ENCODE measurements at places on chromosomes 2 and 18.
A peak's percentile ranks its signal among the peaks of the same experiment; 100 is the strongest.

DNA sequence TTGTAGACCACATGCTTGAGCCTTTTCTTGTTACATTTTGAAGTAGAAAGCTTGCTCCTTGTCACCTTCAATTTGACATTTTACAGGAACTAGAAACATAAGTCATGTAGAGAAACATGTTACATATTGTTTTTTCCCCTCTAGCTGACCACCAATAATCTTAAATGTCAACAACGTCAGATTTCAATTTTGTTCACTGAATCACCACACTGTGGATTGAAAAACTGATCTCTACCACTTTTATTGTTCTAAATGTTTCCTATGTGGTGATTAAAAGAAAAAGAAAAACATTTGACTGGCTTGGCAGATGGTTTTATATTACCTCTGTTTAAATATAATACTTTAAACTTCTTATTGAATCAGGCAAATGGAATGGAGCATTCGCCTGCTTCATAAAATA, 87.7 kb downstream of the DSEL start:
- no peak for DNase-seq

DNA sequence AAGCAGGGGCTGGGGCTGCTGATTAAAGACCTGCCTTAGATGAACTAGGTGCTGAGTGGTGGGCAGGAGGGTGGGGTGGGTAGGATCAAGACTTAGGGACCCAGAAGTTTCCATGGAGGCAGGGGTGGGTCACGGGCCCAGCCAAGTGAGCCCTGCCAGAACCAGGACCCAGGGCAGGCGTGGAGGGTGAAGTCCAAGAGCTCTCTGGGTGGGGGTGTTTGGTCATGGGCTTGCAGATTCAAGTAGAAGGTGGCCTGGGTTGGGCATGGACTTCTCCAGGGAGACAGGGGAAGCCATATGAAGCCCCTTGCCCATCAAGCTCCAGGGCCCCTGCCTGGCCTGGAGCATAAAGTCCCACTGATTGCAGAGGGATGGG, 168.8 kb downstream of the SMAD7 start:
- no peak for DNase-seq

GRCh38 chr2:72051971-72052505, 95.6 kb downstream of the CYP26B1 start:
- DNase-seq = no peak

DNA sequence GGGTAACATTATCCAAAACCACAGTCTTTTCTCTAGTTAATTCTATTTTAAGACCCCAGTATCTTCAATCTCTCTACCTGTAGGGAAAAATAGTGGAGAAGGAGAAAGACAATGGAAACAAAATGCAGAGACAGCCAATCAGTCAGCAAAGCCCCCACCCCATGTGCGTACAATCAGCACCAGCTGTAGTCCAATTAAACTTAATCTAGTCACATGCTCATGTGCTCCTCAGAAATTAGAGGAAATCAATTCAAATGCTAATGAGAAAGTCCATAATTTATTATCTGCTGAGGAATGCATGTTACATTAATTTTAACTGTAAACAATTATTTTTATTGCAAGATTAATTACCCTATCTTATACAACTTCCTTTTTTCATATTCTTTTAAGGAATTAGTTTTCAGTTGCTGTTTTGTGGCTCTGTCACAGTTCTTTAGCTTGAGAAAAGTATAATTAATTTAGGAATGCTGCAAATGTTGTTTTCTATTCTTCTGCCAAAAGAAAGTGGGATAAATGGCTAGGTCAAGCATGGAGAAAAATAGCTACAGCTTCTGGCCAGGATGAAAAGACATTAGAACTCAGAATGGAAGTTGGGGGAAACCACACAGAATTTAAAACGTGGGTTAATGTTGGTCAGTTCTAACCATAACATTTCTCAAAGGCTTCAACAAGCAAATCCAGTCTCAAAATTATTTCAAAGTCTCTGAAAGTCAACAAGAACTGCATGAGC, 232.4 kb upstream of the HNRNPA3 start:
- DNase-seq = no peak

DNA sequence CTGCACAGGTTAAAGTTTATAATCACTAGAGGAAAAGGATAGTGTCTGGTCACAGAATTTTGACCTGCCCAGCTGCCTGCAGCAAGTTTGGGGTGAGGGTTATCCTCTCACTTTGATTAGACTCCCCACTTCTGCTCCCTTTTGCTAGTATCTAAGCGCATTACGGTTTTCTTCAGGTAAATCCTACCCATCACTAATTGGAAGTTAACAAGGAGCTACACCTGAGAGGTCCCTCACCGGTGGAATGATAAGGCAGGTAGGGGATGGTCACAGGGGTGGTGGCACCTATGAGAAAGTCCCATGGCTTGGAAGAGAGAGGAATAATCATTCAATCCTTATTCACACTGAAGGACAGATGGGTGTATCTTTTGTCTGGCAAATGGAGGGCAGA, 7.6 kb downstream of the BCL2 start:
- DNase-seq = no peak

DNA sequence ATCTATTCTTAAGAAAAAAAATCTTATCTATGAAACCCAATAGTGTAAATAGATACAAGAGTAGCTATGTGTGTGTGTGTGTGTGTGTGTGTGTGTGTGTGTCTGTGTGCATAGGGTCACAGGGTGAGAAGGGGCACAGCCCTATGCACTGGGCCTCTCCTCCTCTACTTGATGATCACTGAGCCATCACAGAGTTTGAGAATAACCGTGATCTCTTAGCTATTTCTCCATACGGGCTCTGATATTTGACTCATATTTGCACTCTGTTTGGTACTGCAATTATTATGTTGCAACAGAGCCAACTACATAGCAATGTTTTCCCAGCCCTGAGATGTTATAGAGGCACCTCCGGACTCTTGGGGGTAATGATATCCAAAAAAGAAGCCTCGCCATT, 28.8 kb upstream of the SLC40A1 start:
- no peak for DNase-seq

DNA sequence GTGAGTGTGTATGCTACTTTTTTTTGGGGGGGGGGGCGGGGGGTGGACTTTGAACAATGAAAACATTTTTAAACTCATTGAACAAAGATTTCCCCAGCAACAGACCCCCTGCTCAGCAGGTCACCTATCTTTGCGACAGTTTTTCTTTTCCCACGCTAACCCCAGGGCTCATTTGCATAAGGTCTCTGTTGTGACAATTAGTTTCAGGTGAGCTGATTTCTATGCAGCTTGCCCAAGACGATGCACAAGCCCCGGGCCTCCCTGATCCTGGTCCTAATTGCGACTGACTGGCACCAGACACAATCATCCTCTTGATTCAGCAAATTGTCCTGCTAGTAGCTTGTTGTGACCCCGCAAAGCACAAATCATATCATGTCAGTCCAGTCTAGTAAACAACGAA, 40.3 kb downstream of the ZEB2 start:
- DNase-seq = no peak

- DNase-seq = no peak
These were observed 150.6 kb downstream of the MYCN start for GRCh38 chr2:16090650-16091575.

DNA sequence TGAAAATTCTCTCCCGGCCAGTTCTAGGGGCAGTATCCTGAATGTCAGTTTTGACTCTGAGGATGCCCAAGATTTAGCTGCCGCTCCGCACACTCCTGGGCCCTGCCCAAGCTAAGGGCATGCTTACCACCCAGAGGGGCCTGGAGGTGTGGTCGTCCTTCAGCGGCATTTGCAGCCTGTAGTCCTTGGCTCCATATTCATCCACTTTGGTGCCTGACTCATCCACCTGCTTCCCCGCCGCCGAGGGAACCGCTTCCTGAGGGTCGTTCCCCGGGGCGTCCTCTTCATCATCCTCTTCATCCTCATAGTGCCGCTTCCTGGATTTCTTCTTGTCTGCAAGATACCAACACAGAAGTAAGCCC, 577 bp downstream of the ERCC3 start:
- peak; percentile 3 for DNase-seq

GRCh38 chr2:118849226-118850167, 2.0 kb upstream of the EN1 start:
- no peak for DNase-seq

DNA sequence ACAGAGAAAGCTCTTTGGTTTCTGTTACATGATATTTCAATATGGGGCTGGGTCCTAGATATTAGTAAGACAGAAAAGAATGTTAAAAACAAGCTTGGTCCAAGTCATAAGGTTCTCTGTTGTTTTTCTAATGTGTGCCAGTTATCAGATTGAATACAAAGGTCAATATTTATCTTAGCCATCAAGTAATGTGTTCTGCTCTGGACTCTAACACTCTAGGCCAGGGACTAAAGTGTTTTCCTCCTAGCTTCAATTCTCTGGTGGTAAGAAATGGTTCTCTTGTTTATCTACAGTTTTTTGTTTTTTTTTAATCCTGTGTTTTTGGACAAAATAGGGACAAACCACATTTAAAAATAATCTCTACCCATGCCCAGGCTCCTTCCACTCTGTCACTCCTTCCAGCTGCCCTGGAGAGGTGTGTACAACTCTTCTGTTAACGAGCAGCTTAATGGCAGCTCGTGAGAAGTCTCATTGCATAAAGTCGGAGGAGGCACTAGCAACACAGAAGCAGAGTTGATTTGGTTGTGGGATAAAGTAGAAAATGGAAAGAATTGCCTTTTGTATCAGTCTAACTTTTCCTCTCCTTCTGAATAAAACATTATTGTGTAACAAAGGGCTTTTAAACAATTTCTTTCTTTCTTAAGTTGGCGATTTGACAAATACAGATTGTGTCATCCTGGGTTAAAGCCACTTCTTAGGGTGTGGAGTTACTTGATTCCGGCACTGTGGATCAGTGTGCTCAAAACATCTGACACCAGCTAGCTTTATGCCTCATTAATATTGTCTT, 8.0 kb upstream of the SESTD1 start:
- DNase-seq = no peak

DNA sequence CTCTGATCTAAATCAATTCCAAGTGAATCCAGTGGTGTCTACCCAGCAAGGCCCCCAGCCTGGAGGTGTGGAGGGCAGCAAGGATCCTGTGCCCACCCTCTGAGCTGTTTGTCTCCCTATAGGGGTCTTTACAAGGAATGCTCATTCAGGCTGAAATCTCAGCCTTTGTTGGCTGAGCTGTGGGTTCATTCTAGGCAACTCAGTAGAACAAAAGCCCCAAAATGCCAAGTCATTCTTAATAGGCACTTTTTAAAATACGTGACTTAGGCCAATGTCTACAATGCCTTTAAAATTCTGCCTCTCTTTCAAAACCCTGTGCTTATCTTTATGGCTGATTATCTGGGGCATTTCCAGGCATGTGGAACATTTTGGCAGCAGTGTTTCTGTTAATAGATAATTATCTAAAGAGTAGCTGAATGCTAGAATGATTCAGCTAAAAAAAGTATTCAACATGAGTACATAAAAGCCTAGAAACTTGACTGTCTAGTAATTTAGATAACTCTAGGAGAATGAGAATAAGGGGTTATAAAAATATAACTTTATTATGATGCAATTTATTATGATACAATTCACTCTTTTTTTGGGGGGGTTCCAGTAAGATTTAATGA, 7.4 kb downstream of the UGT1A6 start:
- no peak for DNase-seq

GRCh38 chr2:38603402-38604290, 918 bp upstream of the HNRNPLL start:
- peak; percentile 82 for DNase-seq

GRCh38 chr18:51051105-51051712, 21.2 kb downstream of the SMAD4 start:
- DNase-seq = no peak

GRCh38 chr18:71327850-71328249, 1039.0 kb downstream of the SOCS6 start:
- no peak for DNase-seq

GRCh38 chr18:2442726-2443275, 128.5 kb downstream of the METTL4 start:
- no peak for DNase-seq

DNA sequence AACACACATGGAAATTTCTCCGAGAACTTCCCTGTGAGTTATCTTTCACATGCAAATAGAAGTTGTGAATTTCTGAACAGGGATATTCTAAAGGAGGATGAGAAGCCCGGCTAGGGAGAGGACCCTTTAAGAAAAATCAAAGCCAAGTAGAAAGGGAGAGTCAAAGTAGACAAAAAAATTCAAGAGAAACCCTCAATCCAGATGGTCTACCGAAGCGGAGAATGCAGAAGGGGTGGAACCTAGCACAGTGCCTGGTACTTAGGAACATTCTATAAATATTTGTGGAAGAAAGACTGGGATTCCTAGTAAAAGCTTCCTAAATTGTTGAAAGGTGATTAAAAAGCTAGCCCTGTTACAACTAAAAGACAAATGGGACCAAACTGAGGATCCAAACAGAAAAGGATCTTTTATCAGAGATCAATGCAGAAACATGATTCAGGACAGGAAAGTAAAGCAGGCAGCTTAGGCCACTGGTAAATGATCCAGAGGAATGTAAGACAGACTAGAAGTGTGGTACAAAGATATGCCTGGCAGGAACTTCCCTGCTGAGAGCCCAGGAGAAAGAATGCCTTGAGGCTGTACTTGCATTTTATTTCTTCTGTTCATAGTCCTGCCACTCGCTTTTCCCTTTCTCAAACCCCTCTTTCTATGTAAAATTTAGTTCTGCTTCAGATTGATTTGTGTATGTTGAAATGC, 19.5 kb upstream of the GLS start:
- no peak for DNase-seq

DNA sequence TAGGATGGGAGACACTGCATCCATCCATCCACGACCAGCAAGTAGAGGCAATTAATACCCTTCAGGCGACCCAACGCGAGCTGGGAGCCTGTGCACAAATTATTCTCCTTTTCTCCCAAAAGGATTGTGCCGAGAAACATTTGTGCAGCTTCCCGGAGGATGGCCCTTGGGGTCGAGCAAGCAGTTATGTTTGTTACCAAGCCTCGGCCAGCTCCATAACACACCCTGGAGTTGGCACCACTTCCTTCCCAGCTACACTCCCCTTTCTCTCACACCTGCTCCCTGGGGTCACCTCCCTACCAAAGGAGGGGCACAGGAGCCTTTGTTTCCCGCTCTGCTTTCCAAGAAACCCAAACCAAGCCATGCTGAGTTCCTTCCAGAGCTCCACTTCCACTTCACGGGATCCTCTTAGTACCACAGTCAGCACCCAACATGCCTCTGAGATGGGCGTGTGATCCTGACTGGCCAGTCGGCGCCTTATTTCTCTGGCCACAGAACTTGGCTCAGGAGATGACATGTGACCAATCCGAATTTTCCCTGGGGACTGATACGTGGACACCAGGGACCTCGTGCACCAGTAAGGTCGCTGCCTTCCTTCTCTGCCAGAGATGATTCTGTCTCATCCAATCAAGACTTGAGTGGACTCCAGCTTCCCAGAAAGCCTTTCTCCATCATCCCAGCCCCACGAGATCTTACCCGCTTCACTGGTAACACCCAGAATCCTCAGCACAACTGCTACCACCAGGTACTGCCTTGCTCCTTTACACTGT, 28.5 kb downstream of the GPR55 start:
- DNase-seq = no peak

DNA sequence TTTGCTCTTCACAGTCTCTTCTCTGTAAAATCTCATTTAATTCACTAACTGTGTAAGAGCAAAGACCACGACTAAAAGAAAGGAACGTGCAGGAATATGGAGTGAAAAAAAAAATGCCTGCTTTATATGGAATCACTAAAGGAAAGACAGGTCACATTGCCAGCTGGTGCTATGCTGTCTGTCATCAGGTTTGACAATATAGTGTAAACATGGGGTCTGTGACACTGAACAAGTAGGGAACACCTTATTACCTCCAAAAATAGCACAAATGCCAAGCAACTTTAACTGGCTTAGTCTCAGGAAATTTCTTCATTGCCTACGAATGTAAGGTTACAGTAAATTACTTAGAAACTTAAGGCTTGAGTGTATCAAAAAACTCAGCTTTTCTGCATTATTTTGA, 364.5 kb upstream of the LINC00305 start:
- no peak for DNase-seq

All from activated CD4-positive, alpha-beta T cell treated with anti-CD3 and anti-CD28 coated beads, Interleukin-2, amount 50 U/mL, for 4 hours (primary cell).